ENCODE measurements at places on chromosomes 7 and 10.

DNA sequence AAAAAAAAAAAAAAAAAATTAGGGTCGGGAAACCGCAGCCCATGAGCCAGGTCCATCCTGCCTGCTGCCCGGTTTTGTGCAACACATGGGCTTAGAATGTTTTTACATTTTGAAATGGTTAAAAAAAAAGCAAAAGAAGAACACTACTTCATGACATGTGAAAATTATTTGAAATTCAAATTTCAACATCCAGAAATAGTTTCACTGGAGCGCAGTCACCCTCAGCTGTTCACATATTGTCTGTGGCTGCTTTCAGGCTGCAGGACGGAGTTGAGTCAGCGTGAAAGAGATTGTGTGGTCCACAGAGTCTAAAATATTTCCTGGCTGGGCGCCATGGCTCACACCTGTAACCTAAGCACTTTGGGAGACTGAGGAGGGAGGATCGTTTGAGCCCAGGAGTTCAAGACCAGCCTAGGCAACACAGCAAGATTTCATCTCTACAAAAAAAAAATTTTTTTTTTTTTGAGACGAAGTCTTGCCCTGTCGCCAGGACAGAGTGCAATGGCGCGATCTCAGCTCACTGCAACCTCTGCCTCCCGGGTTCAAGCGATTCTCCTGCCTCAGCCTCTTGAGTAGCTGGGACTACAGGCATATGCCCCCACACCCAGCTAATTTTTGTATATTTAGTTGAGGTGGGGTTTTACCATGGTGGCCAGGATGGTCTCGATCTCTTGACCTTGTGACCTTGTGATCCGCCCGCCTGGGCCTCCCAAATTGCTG, 63.9 kb upstream of the ECHDC3 start:
- DNase-seq, result no peak

DNA sequence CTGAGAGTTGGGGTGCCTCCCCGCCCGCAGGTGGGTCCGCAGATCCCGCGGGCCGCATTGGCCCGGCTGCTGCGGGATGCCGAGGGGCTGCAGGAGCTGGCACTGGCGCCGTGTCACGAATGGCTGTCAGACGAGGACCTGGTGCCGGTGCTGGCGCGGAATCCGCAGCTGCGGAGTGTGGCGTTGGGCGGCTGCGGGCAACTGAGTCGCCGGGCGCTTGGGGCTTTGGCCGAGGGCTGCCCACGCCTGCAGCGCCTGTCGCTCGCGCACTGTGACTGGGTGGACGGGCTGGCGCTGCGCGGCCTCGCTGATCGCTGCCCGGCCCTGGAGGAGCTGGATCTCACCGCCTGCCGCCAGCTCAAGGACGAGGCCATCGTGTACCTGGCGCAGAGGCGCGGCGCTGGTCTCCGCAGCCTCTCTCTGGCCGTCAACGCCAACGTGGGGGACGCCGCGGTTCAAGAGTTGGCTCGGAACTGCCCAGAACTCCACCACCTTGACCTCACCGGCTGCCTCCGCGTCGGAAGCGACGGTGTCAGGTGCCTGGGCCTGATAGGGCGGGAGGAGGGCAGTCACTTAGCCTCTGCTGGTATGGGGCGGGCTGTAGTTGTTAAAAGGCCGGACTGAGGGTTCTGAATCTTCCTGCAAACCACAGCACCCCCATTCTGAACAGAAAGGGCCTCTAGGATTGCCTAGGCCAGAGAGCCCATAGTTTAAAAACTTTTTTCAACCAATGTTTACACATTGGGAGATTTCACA, 1.3 kb downstream of the FBXL15 start:
- no peak for DNase-seq

- no peak for DNase-seq
These were observed 17.9 kb upstream of the CLEC2L start for GRCh38 chr7:139505563-139505962.

- DNase-seq, result no peak
These were observed 185.6 kb upstream of the PRSS58 start for GRCh38 chr7:142443216-142444010.

- no peak for DNase-seq
These were observed 103.8 kb upstream of the CCNY start for GRCh38 chr10:35232527-35232926.

- DNase-seq, result no peak
These were observed 76.2 kb downstream of the SLIT1 start for GRCh38 chr10:97109547-97109946.

DNA sequence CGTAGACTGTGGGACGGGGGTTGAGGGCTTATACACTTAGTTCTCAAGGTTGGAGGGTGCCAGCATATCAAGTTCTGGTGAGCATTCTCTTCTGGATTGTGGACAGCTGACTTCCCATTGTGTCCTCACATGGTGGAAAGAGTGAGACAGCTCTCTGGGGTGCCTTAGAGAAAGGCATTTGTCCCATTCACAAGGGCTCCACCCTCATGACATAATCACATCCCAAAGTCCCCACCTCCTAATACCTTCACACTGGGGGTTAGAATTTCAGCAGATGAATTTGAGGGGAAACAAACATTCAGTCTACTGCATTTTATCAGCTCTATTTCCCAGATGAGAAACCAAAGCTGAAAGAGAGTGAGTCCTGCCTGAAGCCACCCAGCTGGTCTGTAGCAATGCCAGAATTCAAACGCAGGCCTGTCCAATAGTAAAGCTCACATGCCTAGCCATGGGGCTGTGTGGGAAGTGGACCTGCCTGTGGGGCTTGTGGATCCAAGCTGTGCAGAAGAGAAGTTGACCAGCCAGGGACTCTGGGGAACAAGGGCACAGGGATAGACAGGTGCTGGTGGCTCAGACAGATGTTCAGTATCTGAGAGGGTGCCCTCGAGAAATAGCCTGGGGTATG, 34.9 kb upstream of the LOXL4 start:
- no peak for DNase-seq

- no peak for DNase-seq
These were observed 121.9 kb downstream of the NRG3 start for GRCh38 chr10:81996927-81997326.

DNA sequence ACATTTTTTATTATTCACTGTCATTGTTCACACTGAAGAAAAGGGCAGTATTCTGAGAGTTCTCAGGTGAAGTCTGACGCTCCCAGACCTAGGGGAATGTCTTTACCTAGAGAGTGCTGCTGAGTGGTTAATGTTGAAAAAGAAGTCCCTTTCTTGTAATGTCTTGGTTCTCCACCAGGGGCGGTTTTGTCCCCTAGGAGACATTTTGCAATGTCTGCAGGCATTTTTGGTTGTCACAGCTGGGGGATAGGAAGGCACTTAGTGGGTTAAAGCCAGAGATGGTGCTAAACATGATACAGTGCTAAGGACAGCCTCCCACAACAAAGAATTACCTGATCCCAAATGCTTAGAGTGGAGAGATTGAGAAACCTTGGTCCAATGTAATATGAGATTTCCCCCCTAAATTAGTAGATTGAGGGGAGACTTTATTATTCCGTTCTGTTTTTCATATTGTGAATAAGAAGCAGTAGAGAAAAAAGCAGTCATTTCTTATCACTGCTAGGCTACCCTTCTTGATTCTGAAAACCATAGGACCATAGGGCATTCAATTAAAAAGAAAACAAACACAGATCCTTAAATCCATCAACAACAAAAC, 13.1 kb downstream of the UMAD1 start:
- DNase-seq, result peak; percentile 41

DNA sequence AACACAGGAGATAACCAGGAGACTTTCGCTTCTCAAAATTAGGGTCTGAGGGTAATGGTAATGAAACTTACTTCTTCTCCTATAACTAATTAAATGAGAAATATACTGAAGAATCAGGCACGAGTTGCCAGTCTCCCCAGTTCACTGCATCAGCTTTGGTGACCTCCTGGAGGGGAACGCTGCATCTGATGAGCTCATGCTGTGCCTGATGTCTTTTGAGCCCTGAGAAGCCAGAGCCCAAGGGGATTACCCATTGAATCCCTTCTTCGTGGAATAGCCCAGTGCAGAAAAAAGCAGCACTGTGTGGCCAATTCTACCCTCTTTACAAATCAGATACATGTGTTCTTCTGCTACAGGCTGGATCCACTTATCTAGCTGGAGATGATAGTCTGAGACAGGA, 45.1 kb downstream of the CYP2C9 start:
- DNase-seq, result no peak

- DNase-seq, result no peak
These were observed 29.4 kb downstream of the GRID1 start for GRCh38 chr10:86337121-86337601.

DNA sequence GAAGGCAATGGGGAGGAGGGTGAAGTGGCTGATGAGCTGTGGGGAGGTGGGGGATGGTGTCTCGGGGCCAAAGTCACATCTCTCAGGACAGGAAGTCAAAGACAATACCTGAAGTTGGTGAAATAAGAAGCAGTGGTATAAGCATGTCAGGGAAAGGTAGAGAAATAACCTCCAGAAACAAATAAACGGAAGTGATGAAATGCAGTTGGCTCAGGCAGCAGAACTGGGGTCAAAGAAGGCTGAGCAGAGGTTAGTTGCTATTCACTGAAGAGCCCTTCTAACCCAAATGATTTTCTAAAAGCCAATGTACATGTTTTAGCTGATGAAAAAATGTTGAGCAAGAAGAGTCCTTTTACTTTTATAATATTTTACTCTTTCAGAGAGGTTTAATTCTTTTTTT, 78.6 kb upstream of the ADRB1 start:
- DNase-seq, result no peak

- DNase-seq, result no peak
These were observed 30.7 kb downstream of the ZC3HC1 start for GRCh38 chr7:130020434-130020833.

- no peak for DNase-seq
These were observed 11.5 kb upstream of the STN1 start for GRCh38 chr10:103929381-103929921.

DNA sequence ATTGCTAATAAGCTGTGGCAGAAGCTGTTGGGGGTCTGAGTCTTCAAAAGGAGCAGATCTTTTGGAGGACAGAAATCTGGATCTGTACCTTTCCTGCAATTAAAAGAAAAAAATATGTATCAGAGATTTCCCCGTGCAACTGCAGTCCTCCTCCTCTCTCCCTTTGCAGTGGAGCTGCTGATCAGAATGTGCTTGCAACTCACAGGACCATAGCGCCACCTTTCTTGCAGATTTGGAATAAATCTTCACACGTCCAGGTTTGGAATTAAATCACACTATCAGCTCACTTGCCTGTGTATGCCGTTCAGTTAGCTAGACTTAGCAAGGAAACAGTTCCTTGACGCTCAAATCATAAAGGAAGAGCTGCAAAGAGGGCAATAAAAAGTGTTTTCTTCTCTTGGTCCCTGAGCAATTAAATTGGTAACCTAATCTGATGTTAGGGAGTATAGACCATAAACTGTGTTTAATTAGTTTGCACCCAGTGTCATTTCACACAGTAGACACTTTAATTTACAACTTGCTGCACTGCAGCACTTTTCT, 77.4 kb downstream of the PON1 start:
- DNase-seq, result peak; percentile 7

- no peak for DNase-seq
These were observed 71.2 kb upstream of the COL13A1 start for GRCh38 chr10:69730251-69731156.

Data from CD4-positive, alpha-beta T cell treated with Interleukin-15 for 4 hours (primary cell).